Astrocyte of the hippocampus (primary cell): ENCODE measurements at places on chromosomes 16 and 17.

DNA sequence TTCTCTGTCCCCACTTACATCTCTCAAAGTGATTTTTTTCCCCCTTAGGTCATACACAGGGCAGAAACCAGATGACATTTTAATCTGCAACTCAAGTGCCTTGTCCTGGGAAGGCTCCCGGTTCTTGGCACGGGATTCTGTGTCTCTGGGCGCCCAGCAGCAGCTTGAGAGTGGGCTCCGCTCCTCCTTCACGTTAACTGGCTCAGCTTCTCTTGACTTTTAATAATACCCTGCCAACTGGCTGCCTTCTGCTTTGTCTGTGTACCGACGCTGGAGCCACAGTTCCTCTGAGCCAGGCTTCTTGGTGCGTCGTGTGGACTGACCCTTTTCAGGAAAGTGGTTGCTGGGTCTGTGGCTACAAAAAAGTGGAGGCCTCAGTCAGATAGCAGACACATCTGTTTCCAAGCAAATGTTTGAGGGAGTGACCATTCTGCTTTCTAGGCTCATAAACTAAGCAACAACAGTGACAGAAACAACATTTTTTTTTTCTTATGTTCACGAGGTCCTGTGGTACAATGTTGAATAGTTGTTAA lies 64.9 kb downstream of the IRF8 start:
- DNase-seq: no peak

DNA sequence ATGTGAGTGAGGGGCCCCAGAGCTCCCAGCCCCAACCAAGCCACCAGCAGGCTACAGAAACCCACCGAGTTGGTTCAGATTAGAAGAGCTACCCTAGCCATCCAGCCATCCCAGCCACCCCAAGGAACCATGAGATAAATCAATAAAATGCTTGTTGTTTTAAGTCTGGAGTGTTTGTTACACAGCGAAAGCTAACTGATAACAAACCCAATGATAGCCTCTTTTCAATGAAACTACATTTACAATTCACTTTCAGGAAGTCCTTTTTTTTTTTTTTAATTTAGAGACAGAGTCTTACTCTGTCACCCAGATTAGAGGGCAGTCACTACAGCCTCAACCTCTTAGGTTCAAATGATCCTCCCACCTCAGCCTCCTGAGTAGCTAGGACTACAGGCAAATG lies 215.0 kb upstream of the ZFHX3 start:
- DNase-seq: no peak

GRCh38 chr16:82878466-82878865 lies 251.7 kb downstream of the CDH13 start:
- no peak for DNase-seq

- peak; percentile 72 for DNase-seq
Measured at GRCh38 chr16:10514369-10515055, 65.9 kb downstream of the EMP2 start.

DNA sequence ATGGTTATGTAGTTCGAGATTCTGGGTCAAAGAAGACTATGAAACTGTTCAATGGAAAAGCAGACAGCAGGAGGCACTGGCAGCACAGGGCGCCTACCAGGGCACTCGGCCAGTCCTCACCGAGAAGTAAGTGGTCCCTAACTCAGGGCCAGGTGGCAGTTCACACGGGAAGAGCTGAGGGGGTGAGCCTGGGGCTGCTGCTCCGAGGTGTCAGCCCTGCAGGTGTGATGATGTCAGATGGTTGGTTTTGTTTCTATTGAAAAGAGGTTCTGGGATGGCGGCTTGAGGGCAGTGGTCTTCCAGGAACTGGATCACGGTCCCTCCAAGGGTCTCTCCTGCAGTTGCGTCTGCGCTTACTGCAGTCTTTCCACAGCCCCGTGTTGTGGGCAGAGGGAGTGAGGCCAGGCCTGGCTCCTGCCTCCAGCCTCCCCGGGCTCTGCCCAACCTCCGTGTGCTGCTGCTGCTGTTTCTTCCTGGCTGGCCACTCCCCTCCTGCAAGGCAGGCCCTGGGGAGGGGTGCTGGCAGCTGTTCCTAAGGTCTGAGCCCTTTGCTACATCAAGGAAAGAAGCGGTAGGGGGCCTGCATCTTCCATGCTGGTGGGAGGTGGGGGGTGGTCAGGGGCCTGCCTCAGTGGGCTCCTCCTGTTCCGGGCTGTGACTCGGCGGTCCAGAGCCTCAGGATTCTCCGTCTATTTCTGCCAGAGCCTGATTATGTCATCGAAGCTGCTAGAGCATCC lies 22.6 kb downstream of the RNF213 start:
- DNase-seq: no peak

- peak; percentile 19 for DNase-seq
Measured at GRCh38 chr17:21463779-21464407, 87.7 kb downstream of the KCNJ12 start.

GRCh38 chr17:56018211-56018610 lies 135.1 kb upstream of the ANKFN1 start:
- no peak for DNase-seq

DNA sequence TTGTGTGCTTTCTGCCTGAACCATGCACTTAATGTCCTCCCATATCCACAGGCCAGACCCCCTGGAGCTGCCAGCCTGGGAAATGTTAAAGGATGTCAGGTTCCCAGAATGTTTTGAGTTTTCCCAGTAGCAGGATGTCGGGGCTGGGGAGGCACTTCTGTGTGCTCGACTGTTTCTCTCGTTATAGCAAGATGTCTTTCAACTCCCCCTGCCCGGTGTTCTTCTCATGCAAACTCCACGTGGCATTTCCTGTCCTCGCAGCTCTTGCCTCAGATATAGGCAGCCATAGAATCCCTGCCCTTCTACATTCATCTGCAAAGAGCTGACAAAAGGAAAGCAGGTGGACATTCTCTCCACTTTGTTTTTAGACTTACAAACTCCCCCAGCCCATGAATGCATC lies 457.2 kb upstream of the CDH11 start:
- no peak for DNase-seq

DNA sequence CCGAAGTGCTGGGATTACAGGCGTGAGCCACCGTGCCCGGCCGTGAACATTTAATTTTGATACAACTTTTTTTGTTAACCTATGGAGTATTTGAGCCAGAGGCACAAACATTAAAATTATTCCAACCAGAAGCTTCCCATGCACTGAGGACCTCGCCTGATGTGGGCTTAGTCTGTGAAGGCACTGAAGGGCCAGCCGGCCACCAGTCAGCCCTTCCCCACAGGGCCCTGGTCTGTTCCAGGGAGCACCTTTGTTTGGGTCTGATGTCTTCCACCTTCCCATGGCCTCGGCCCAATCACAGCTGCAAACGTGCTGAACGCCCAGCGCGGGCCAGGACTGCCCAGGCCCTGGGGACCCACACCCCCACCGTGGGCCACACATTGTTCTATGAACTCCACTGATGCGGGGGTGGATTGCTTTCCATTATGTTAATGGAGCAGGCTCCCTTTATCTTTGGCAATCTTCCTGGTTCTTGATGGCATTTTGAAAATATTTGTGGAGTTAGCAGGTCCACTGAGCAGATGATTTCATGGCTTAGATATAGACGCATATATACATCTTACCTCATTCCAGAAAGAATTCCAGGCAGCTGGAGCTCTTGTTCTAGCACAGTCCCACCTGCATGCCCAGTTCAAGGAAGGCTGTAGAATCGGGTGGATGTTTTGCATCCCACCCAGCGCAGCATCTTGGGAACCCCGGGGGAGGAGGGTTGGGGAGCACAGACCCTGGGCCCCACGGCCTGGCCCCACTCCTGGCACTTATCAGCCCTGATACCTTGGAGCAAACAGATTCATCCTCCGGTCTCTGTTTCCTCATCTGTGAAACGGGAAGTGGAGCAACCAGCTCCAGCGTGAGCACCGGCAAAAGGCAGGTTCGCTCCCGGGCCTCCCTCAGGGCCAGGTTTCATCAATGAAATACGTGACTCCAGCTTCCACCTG lies 14.5 kb downstream of the SPIRE2 start:
- peak; percentile 91 for DNase-seq

DNA sequence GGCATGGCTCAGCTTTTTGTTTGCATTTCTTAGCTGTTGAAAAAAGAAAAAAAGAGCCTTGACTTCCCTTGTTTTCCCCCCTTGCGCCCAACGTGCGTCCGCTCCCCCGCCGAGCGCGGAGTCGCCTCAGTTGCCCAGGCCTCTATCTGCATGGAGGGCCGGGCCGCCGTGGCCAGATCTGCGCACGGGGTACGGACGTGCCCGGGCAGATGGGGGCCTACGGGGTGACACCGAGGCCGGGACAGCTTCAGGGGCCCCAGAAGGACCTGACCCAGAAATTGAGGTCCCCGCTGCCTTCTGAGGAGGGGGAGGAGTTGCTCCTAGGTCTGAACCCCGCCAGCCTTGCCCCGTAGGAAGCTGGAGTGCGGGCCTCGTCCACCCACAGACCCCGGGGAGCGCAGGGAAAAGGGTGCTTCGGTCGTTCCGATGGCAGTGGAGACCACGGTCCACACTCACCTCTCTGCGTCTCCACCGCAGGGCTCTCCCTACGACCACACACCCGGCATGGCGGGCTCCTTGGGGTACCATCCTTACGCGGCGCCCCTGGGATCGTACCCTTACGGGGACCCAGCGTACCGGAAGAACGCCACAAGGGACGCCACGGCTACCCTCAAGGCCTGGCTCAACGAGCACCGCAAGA lies 1.5 kb downstream of the IRX5 start:
- peak; percentile 28 for DNase-seq

- DNase-seq: peak; percentile 74
Measured at GRCh38 chr16:68128577-68129305, 43.6 kb downstream of the NFATC3 start.

DNA sequence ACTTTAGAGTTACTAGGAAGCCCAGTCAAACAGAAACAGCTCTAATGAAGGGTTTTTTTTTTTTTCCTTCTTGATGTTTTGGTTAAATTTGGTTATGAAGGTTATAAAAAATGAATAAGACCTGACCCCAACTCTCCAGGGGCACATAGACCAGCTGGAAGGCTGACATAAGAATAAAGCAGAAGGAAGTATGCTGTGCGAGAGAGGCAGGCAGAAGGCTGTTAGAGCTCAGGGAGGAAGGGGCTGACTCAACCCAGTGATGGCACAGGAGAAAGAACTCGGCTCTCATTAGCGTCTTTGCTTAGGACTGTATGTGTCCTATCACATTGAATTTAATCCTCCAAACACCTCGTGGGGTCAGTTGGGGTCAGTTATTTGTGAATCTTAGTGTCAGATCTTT lies 474.6 kb downstream of the PMP22 start:
- no peak for DNase-seq

DNA sequence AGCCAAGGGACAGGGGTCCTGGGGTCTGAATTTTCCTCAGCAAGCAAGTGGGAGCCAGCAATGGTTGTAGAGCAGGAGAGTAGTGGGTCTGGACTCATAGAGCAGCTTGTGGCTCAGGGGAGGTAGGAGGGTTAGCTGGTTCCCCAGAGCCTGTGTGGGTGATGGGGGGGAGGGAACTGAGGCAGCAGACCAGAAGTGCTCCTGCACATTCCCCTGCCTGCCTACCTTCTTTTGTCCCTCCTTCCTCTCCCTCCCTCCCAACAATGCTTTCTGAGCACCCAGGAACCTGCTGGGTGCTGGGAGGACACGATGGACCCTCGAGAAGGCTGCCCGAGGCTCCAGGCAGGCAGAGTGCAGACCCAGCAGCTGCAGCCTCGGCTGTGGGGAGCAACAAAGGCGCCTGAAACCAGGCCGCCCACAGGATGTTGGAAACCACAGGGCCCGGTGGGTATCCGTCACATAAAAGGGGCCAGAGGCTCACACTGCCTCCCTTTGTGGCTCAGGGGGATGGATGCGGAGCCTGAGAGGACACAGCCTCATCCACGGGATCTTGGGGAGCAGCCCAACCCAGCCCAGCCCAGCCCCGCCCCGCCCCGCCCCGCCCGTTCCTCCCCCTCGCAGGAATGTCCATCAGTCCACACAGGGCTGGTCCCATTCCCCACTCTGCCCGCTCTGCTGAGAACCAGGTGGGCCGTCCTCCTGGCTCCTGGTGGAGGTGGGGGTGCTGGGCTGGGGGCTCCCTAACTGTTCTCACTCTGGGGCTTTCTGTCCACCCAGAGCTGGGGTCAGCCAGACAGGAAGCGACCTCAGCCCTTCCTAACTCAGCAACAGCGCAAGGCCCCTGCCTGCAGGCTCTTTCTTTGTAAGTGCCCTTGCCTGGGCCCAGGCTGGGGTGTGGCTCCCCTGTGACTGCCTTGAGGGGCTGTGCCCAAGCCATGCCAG lies 1.7 kb upstream of the NLRC3 start:
- DNase-seq: peak; percentile 34

GRCh38 chr16:3946604-3947180 lies 66.2 kb upstream of the CREBBP start:
- no peak for DNase-seq

DNA sequence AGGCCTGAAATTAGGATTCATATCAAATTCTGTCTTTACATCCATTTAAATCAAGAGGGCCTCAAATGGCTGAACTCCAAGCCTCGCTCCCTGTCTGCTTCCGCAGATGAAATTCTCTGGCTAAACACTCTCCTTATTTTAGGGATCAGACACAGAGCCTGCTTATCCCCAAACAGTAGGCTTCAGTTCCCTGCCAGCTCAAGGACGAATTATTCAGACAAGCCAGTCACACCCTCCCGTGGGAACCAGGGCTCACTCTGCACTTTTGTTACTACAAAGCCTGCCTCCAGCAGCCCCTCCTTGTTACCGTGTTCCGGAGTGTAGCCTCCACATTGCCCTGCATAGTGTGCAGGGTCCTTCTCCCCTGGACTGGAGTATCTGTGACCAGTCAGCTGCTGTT lies 46.6 kb upstream of the LCMT1 start:
- peak; percentile 18 for DNase-seq

- DNase-seq: peak; percentile 54
Measured at GRCh38 chr17:67245694-67246402, 852 bp upstream of the HELZ start.

DNA sequence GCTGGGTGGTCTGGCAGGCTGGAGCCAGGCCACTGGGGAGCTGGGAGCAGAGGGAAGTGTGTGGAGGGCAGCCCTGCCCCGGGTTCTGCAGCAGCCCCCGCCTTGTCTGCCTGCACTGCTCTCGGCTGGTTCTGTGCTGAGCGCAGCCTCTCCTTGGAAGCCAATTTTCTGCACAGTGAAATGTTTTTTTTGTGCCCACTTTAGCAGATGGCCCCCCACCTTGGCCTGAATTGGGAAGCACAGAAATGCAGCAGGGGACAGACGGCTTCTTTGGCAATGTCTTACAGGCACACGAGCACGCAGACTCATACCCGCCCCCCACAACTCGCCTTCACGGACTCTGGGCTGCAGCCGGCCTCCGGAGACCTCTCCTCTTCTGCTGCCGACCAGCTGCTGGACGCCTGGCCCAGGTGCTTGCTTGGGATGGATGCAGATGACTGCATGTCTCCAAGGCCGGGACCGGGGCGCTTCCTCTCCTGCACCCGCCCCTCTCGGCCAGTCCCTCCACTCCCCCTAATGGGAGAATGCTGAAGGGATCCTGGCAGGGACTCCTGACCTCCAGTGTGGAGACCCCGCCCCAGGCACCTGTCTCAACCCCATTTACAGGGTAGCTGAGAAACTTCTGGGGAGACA lies 14.8 kb downstream of the NPTX1 start:
- no peak for DNase-seq

DNA sequence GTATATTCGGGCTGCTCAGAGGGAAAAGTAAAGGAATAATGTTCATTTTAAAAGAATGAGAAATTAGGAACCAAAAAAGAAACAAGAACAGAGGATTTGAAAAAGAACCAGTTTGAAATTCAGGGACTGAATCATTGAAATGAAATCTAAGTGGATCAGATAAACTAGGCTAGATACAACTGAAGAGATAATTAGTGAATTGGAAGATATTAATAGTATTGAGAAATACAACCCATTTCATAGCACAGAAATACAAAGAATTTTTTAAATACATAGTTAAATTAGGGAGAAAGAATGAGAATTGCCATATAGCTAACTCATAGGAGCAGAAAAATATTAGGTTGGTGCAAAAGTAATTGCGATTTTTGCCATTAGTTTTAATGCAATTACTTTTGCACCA lies 117.3 kb upstream of the NOL11 start:
- no peak for DNase-seq

- DNase-seq: no peak
Measured at GRCh38 chr17:33228548-33228947, 64.5 kb downstream of the ASIC2 start.
